ENCODE measurements at places on chromosomes 11 and 22.
A peak's percentile ranks its signal among the peaks of the same experiment; 100 is the strongest.

- DNase-seq, result no peak
Measured at GRCh38 chr22:41177040-41177621, 28.0 kb upstream of the L3MBTL2 start.

GRCh38 chr22:22049684-22050083, 67.1 kb upstream of the TOP3B start:
- no peak for DNase-seq

DNA sequence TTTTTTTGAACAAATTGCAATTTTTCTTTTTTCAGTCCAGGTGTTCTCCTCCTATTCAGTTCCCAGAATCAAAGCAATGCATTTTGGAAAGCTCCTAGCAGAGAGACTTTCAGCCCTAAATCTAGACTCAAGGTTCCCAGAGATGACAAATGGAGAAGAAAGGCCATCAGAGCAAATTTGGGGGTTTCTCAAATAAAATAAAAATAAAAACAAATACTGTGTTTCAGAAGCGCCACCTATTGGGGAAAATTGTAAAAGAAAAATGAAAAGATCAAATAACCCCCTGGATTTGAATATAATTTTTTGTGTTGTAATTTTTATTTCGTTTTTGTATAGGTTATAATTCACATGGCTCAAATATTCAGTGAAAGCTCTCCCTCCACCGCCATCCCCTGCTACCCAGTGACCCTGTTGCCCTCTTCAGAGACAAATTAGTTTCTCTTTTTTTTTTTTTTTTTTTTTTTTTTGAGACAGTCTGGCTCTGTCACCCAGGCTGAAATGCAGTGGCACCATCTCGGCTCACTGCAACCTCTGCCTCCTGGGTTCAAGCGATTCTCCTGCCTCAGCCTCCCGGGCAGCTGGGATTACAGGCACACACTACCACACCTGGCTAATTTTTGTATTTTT, 6.2 kb upstream of the UBE4A start:
- peak; percentile 38 for DNase-seq

DNA sequence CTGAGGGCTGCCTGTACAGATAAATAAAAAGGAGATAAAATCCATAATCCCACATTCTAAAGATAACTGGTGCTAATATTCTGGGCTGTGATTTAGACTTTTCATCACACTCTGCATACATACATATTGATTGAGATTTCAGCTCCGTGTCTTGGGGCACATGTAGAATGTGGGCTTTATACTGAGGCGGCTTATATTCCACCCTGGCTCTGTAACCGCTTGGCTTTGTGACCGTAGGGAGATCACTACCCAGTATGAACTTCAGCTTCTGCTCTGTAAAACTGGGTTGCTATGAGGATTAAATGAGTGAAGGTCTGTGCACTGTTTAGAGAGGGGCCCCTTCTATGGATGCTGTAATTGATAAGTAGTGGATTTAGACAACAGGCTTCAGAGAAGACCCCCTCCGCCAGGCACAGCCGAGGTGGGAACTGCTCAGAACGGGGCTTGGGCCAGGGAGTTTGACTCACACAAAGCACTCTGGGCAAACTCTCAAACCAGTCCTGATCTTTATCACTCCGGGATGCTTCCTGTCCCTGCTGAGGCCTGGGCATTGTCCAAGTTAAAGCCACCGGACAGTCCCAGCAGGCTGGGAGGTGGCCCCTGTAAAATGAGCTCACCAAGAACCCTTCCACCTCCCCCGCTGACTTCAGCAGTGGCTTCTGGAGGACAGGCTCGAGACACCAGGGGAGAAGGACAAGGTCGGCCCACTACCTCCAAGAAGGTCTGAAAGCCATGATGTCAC, 17.2 kb downstream of the KIAA1671 start:
- DNase-seq, result no peak

- no peak for DNase-seq
Measured at GRCh38 chr11:76919467-76919866, 58.7 kb downstream of the ACER3 start.

DNA sequence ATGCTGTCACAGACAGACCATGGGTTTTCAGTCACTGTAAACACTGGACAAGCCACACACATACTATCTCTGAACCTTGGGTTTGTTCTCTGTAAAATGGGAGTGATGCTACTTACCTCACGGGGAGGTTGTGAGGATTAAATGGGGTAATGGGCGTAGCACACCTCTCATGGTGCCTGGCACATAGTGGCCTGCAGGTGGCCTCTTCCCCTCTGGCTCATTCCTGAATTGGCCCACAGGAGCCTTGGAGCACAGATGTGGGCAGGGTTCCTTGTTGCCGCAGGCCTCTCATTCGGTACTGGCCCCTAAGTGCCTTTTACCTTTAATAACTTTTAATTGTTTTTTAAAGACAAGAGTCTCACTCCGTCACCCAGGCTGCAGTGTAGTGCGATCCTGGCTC, 11.7 kb downstream of the MICAL2 start:
- no peak for DNase-seq

- no peak for DNase-seq
Measured at GRCh38 chr11:57301711-57302423, 22.9 kb downstream of the TNKS1BP1 start.

DNA sequence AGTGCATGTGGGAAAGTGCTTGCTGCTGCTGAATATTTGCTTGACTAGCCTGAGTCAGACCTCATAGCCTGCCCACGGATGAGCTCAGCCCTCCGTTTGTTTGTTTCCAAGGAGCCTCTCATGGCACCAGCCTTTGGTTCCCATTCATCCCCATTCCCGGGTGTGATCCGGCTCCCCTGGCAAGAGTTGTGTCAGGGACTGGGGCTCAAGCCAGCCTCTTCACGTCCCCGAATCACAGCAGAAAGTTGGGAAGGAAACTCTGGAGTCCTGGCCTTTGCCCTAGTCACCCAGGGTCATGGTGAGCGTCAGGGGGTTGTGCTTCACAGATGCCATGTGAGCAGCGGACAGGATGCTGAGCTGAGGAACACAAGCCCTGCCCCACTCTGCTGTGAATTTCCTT, 13.8 kb downstream of the SEC14L3 start:
- DNase-seq, result no peak

GRCh38 chr22:38549101-38549894, 20.7 kb downstream of the DMC1 start:
- DNase-seq, result no peak

DNA sequence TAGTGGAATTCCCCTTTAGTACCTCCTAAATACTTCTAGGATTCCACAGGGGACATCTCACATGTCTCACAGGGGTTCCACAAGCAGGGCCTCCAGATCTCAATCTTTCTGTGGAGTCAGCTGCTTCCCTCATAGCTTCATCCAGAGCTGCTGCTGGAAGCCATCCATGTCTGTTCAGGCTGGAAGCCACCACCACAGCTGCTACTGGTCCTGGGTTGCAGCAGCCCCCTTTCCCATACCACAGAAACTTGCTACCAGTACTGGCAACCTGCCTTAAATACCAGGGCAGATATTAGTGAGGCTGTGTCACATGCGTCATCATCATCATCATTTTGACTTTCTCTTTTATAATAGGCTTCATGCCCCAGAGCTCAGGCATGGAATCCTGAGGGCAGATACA, 242.7 kb upstream of the NCAM1 start:
- no peak for DNase-seq

GRCh38 chr22:31603574-31603973, 58.4 kb downstream of the PISD start:
- no peak for DNase-seq

- DNase-seq, result no peak
Measured at GRCh38 chr11:76700177-76701100, 29.9 kb upstream of the LRRC32 start.

GRCh38 chr22:44231233-44231632, 50.5 kb downstream of the PARVG start:
- no peak for DNase-seq

- DNase-seq, result no peak
Measured at GRCh38 chr22:24183321-24184031, 2.2 kb downstream of the SUSD2 start.

GRCh38 chr11:12090061-12090591, 20.3 kb upstream of the MICAL2 start:
- peak; percentile 38 for DNase-seq

DNA sequence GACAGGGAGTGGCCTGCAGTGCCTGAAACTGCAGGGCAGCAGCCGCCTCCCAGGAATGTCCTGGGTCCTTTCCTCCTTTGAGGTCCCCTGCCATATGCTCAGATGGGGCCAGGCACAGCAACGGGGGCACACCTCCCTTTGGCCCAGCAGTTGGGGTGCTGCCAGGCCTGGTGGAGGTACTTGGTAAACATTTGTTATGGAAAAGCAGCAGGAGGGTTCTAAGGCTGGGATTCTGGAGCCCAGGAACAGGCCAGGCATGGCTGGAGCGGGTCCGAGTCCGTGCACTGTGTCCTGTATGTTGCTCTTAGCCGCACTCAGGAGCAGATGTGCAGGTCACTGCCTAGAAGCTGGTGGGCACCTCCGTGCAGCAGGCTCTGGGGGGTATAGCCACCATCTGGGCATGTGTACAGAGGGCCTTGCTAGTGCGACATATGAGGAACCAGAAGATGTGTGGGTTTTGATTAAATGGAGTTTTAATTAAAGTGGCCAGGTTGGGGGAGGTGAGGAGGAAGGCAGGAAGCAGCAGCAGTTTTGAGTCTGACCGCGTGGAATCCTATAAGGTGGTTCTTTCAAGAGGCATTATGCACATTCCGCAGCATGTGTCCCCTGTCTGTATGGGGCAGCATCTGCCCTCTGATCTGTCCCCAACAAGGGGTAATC, 1.5 kb downstream of the ADORA2A start:
- peak; percentile 37 for DNase-seq

- DNase-seq, result no peak
Measured at GRCh38 chr22:24809331-24809730, 3.3 kb downstream of the SGSM1 start.

GRCh38 chr11:9726321-9727022, 62.6 kb downstream of the SWAP70 start:
- DNase-seq, result peak; percentile 10

DNA sequence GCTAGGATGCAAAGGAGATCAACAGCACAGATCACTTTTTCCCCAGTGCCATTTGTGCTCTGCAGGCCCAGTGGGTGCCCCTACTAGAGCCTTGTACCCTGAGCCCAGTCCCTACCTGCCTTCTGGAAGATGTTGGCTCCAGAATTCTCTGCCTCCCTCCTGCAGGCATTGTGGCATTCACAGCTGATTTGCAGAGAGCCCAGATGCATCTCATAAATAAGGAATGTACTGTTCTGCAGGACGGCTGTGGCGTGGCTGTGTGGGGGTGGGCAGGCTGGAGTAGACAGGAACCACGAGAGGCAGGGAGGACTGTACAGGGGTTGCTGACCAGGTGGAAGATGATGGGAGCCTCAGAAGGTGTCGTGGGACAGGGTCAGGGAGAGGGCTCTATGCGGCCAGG, 11.2 kb upstream of the MIAT start:
- DNase-seq, result no peak
